ENCODE measurements at places on chromosomes 2 and 18. TPM values are rescaled to one million over a fixed set of nuclear protein-coding genes. Genes with fewer than 3 reads are reported as not detected.
A peak's percentile ranks its signal among the peaks of the same experiment; 100 is the strongest.

DNA sequence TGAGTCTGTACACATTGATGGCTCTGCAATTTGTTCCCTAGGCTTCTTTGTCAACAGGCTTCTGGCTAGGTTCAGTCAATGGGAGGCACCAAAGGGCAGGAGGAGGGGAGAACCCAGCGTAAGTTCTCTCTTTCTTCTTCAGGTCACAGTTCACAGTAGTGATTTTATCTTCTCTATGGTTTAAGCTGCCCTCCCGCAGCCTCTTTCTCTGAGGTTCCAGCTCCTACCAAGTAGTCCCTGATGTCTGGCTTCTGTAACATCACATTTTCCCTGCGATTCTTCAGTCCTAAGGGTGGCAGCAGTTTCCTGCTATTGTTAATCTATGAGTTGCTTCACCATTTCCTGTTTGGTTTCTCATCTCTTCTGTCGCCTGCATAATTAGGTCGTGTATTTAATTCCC is 107.4 kb downstream of the CPO start:
- peak; percentile 33 for DNase-seq

- DNase-seq: no peak
These were observed 74.8 kb upstream of the ZNF532 start for GRCh38 chr18:58789876-58790240.

- peak; percentile 48 for DNase-seq
These were observed 456.3 kb downstream of the DLGAP1 start for GRCh38 chr18:3998698-3999333.

DNA sequence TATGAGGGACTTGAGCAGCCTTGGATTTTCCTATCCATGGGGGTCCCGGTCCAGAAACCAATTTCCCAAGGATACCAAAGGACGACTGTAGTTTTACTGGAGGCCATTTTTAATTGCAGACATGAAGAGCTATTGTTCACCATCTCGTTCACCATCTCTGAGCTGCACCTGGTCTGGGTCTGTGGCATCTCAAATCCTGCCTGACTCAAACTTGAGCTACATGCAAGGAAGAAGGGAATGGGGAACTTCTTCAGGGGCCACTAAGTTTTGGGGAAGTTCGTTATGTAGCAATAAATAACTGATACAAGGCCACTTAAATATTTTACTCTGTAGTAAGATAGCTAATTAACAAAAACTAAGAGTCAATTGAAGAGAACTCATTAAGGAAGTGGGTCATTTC is 2.1 kb upstream of the SMCHD1 start:
- DNase-seq: no peak

- no peak for DNase-seq
These were observed 17.0 kb upstream of the RBMS1 start for GRCh38 chr2:160510617-160511016.

DNA sequence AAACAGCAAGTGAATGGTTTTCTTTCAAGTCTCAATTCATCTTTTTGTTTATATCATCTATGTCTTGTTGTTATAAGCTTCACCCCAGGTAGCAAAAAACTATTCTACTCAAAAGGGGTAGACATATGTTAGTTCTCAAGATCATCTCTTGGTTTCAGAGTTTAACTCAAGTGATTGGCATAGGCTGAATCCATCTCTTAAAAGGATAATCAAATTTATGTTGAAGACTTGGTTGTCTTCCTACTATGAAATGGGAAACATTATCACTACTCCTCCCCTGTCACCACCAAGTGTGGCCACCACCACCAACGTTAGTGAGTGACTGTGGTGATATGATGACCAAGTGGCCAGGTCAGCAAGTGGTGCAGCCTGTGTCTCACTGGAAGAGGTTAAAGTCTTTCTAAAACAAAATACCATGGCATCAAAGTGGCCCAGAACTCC is 1.5 kb downstream of the IL1B start:
- DNase-seq: no peak

DNA sequence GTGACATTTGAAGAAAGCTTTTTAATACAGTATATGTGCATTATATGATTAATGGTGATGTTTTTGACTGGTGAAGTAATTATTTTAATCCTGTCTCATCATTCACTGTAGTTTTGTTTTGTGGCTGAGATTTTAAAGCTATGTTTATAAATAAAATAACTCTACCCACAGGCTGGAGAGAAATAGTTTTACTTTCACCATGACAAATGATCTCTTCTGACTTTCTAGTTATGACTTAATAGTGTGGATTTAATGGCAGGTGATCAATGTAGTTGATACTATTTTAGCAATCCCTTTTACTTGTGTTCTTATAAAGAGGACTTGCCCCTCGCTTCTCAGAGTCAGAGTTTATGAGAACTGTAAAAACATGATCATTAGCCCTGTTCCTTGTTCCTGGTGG is 289.5 kb upstream of the SIX3 start:
- DNase-seq: no peak

GRCh38 chr2:219308142-219309101 is 779 bp downstream of the PTPRN start:
- DNase-seq: peak; percentile 77

DNA sequence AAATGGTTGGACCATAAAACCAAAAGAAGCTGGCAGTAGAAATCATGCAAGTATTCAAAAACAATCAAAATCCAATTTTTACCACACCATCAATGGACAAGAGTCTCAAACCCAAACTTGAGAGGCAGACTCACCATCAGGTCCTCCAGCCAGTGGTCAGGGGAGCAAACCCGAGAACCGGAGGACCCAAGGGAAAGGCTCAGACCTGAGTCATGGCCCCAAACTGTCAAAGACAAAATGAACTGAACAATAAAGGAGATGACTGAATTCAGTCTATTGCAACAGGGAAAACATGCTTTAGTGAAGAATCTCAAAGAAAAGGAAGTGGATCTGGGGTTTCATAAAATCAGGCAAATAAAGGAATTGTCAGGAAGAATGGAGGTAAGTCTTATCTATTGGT is 150.7 kb upstream of the MGAT5 start:
- no peak for DNase-seq

DNA sequence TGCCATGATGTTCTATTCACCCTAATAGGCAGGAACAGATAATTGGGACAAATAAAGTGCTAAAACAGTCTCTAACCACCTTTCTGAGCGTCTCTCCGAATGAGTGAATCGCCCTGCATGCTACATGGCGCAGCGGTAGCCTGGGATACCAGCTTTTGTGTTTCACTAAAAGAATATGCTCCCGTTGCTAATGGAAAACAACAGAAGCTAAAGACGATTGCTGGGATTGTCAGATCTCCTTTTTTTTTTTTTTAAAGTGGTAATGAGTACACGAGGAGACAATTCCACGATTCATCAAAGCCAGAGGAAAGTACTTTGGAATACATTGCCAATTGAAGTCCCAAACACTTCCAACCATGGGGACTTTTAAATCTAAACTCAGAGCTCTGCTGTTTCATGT is 1815.3 kb upstream of the CELF4 start:
- no peak for DNase-seq

DNA sequence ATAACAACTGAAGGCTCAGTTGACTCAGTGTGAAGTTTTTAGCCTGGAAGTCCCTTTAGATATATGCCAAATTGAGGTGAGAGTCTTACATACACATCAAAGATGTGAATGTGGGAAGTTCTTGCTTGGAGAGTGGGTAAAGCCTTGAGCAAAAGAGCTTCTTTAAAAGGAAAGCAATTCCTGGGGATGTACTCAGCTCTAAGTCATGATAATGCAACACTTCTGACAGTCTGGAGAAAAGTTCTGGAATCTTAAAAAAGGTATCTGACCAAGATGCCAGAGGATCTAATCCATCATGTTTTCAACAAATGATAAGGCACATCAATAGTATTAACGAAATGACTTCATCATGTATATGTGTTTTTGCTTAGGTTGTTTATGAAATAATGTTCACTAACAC is 351.2 kb downstream of the CDH19 start:
- no peak for DNase-seq

DNA sequence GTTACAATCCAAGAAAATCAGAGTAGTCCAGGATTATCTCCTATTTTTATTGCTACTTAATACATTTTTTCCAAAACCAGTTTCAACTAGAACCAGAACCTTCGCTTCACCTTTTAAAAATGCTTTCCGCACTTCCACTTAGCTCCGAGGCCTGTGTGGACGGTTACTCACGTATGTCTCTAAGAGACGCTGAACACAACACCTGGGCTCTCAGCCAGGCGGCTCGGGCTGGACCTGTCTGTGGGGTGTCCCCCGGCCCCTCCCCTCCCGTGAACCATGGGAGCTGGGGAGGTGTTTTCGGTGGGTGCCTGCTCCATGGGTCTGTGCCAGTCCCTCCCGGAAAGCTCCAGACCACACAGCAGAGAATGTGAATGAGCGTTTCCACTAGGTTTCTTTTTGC is 223.8 kb downstream of the GLI2 start:
- DNase-seq: no peak

- DNase-seq: no peak
These were observed 315.6 kb downstream of the LPIN1 start for GRCh38 chr2:12062053-12062395.

GRCh38 chr2:218398437-218399390 is 954 bp upstream of the CTDSP1 start:
- peak; percentile 82 for DNase-seq

Gene ABCG8
- not detected for total RNA-seq

Gene ARHGAP25
- total RNA-seq: 59.3 TPM

Gene SERPINB12
- not detected for total RNA-seq

Gene CHRNG
- total RNA-seq: not detected

Gene FRZB
- not detected for total RNA-seq

Gene PTPN18
- total RNA-seq: 32.9 TPM

Gene AQP4
- not detected for total RNA-seq

Gene AQP12A
- not detected for total RNA-seq
